ENCODE measurements at places on chromosomes 3 and 15. TPM values are rescaled to one million over a fixed set of nuclear protein-coding genes. Genes with fewer than 3 reads are reported as not detected.

DNA sequence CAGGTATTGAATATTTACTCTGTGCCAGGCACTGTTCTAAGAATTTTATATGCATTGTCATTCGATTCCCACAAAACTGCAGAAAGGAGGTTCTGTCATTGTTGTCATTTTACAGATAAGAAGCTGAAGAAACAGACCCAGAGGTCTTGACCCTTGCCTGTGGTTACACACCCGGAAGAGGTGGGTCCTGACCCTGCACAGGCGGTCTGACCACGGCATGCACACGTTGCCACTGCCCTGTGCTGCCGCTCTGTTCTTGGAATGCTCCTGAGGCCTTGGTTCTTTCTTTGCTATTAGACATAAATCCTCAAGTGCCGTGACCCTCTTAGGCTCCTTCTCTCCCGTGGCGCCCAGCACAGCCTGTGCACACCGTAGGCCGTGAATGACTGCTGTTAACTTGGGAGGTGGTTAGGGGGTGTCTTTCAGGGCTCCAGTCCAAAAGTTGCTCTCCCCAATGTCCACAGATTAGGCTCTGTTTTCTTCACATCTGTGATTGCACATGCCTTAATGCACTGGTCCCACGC, 74.1 kb upstream of the PLXNA1 start:
- peak; percentile 23 for DNase-seq

GRCh38 chr3:196241704-196242103, 25.4 kb downstream of the SLC51A start:
- DNase-seq: no peak

Gene TRANK1
- 17.1 TPM for total RNA-seq

DNA sequence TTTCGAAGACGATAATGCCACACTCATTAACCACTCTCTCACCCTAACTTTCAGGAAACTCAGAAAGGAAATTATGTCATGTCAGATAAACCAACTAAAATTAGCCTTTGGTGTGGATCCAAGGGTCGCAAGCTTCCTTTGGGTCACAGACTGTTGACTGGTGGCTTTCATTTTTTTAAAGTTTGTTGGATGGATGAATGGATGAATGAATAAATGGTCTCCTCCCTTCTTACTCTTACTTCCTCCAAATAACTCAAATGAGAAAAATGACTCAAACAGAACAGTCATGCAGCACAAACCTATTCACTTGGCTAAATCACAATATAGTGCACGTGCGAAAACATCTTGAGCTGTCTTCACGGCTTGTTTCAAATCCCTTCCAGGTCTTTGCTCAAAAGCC, 82.9 kb upstream of the HACD2 start:
- no peak for DNase-seq

GRCh38 chr3:182041668-182042291, 330.1 kb downstream of the SOX2 start:
- no peak for DNase-seq

GRCh38 chr15:101092156-101092866, 159.5 kb downstream of the CHSY1 start:
- DNase-seq: no peak

DNA sequence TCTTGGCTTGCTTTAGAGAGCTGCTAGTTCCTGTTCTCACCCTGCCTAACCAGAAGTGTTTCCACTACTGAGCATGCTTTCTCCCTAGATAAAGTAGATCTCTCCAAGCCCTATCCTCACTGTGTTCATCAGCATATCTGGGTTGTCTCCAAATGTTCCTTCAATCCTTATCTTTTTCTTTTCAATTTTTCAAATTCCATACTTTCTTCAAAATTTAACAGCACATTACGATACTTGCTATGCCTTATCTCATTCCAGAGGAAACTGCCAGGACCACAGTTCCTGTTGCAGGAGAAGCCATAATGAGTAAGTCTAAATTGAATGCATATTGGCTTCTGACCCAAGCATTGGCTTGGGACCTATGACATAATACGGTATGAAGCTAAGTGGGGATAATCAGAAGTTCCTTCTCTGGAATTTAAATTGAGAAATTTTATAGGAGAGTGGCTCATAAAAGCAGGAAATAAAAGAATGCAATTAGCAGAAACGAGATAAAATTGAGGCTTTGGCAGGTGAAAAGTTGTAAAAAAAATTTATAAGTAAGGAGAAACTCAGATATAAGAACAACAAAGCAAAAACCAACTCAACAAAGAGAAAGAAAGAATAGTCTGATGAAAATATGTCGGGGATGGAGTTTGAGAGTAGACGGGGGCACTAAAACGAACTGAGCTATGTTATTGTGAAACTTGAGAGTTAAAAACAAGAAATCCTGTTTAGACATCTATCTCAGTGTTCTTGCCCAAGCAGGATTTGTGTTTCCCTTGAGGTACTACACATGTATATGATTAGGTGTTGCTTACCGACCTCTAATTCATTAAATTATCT, 631.7 kb upstream of the CCDC54 start:
- no peak for DNase-seq

- DNase-seq: peak; percentile 12
These were observed 121.5 kb upstream of the TSC22D2 start for GRCh38 chr3:150286390-150287147.

- no peak for DNase-seq
These were observed 11.0 kb downstream of the PRKCD start for GRCh38 chr3:53171827-53172505.

DNA sequence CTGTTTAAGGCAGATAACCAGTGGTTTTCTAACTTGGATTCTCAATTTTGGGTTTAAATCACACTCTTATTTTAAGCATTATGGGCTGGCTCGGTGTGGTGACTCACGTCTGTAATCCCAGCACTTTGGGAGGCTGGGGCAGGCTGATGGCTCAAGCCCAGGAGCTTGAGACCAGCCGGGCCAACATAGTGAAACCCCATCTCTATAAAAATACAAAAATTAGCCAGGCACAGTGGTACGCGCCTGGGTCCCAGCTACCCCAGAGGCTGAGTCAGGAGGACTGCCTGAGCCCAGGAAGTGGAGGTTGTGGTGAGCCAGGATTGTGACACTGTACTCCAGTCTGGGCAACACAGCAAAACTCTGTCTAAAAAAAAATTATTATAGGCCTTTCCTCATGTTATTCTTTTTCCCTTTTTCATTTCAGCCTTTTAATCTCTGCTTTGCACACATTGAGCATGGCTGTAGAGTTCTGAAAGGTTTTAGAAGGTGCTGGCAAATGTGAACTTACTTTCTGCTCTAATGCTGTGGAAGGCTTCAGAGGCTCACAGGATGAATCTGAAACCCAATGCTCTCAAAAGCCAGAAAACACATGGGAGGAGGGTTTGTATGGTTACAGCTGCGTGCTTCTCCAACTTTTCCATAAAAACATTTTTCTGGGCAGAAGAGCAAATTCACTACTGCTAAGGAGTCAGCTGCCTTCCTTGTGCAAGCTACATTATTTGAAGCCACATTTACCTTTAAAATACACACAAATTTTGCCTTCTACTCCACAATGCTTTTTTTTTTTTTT, 32.5 kb downstream of the CHAC1 start:
- DNase-seq: no peak
